Vagina (tissue), 2 donors: ENCODE measurements at places on chromosomes 4 and X.

- no peak for DNase-seq
Measured at GRCh38 chr4:165177725-165178666, 29.4 kb upstream of the KLHL2 start.

- no peak for DNase-seq
Measured at GRCh38 chr4:14897217-14897616, 105.1 kb upstream of the CPEB2 start.

- DNase-seq: no peak
Measured at GRCh38 chr4:154292589-154292988, 199.0 kb downstream of the DCHS2 start.

- DNase-seq: no peak
Measured at GRCh38 chrX:40368611-40369061, 212.1 kb upstream of the ATP6AP2 start.

DNA sequence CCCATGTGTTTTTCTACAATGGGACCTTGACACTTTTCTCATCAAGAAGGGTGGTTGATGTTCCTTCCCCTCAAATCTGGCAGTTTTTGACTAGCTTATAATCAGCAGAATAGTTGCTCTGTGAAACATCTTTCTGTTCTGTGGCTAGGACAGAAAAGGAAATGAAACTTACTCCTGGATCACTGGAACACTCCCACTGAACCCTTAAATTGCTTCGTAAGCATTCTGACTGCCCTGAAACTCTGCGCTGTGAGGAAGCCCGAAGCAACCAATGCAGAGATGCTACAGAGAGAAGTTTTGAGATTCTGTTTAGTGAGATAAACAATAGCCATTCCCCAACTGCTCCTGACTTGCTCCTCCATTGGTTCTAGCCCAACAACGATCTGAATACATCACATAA lies 602.2 kb downstream of the CENPC start:
- DNase-seq: no peak

GRCh38 chrX:10677490-10677889 lies 57.1 kb upstream of the MID1 start:
- DNase-seq: no peak

DNA sequence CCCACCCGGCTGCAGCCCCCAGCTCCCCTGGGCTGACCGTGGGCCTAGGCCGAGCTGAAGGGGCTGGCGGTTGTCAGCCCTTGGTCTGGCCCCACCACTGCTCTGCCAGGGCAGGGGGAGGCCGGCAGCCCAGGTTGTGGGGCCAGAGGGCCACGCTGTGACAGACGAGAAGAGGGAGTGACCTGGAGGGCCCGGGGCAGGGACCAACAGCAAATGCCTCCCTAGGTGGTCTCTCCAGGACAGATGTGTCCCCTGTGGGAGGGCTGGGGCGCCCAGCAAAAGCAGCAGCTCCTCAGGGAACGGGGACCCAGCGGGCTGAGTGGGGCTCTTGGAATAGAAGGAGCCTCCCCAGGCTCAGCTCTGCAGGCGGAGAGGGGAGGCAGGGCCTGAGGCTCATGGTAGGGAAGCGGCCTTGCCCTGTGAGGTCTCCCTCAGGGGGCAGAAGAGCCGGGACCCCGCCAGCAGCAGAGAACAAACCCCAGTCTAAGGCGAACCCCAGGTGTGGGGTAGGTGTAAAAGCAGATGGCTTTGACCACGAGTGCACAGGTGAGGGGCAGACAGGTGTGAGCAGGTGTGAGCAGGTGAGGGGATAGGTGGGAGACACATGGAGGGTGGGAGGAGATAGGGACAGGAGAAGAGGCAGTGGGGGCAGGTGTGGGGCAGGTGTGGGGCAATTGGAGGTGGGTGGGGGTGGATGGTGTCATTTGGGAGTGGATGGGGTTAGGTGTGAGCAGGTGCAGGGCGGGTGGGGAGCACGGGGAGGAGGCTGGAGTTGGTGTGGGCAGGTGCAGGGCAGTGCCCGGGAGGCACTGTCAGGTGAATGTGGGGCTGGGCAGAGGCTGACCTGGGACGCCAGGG lies 34.1 kb upstream of the SPON2 start:
- DNase-seq: no peak

GRCh38 chrX:118116713-118117550 lies at the start of gene KLHL13:
KLHL13 (minus strand) TSS chrX:118116810; CDS start chrX:118028473, 88,337 bp downstream.
- DNase-seq: no peak
